ENCODE measurements at places on chromosomes 5 and 9.

DNA sequence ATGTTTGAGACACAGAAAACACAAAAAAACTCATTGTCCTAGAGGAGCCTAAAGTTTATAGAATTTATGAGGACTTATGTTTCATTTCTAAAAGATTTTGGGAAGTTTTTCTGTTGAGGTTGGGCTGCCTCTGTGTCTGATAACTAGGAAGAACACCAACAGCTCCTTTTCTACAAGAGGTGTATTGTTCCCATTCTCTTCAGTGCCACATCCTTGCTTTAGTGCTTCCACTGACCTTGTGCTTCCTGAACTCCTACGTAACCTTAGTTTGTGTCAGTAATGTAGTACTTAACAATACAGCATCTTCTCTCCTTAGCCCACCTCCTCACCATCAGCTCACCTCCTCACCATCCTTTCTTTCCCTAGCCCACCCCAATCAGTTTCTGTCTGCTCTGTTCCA, 117.3 kb upstream of the TNC start:
- DNase-seq: no peak

DNA sequence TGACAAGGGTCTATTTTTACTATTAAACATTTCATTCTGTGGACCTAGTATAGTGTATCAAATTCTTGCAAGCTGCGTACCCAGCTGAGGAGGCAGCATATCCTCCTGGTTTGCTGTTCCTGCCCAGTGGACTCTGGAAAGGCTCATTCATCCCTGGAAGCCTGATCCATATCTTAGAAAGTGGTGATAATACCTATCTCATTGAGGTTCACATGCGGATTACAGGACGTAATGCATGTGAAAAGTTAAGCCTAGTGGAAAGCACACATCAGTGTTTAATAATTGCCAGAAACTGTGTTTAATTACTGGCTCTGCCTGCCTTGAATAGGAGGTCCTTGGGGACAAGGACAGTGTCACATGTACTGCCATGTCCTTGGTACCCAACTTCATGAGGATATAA, 132.0 kb downstream of the FGF10 start:
- no peak for DNase-seq

- DNase-seq: peak; percentile 70
Observed at GRCh38 chr9:105244734-105245028, 230 bp downstream of the SLC44A1 start.

DNA sequence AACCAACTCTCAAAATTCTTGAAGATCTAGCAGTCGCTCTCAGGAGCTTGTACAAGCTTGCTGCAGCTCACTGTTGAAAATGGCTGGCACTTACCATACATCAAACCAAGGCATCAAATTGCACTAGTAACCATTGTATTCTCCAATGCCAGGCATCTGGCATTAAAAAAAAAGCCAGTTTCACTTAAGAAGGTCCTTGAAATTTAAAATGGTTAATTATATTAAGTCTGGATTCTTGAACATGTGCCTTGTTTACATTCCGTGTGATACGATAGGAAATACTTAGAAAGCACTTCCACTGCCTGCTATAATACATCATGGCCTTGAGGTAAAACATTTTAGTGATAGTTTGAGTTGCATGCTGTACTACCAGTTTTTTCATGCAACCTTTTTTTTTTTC, 300.7 kb downstream of the KDM4C start:
- DNase-seq: no peak

DNA sequence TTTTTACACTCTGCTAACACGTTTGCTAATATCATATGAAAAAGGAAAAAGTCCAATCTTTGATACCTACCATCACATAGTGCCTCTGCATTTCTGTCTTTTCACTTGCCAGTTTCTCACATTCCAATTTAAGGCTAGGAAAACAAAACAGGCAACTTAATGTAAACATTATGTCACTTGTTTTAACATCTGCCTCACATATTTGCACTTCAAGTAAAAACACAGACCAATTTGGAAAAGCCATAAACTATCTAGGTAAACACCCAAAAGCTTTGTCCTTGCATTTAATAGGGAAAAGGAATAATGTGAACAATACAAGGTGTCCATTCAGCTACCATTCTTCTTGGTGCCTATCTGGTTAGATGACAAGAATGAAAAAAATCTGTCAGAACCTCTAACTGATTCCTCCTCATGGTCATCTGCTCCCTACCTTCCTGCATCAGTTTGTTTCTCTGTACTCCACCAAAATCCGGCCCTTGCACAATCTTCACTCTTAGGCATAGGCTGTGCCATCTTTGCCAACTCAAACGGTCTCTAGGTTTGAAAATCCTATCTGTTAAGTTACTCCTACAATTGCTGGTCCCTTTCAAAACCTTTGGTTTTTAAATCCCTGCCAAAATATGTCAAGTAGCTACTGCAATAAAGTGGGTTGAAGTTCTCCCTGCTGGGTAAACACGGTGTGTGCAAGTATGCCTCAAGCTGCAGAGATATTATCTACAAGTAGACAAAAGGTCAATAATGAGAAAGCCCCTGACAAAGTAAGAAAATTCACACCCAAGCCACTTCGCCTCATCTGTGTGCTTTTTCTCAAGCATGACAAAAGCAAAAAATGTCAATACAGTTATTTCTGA, 3.4 kb downstream of the TLE1 start:
- DNase-seq: no peak

- DNase-seq: peak; percentile 62
Observed at GRCh38 chr5:132506094-132506692, 15.6 kb upstream of the IRF1 start.

DNA sequence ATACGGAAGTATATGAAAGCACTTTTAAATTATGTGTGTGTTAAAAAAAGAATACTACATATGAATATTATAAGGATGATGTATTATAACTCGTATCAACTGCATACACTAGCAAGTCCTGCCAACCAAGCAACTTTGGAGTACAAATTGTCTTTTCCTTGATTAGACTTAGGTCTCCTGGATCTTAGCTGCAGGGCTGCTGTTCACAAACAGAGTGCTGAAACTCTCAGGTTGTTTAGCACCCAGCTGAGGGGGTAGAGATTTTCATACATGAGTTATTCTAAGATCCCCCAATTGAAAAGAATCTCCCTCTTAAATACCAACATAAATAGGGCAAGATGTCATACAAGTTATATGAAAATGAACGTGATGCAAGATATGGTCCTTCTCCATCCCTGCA, 149.8 kb upstream of the TNC start:
- no peak for DNase-seq

DNA sequence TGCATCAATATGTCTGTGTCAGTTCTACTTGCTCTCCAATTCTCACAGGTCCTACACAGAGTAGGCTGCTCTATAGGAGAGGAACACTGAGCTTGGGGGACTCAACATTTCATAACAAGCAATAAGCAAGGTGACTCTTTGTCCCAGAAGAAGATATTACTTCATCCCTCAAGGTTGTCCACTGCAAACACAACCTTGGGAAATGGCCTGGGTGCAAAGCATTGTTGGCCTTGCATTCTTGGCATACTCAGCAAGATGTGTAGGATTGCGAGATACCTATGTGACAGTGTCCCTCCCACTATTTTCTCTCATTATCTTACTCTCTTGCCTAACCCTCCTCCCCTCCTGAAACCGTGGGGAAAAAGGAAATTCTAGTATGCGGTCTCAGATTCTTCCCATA, 169.8 kb upstream of the FREM1 start:
- no peak for DNase-seq

DNA sequence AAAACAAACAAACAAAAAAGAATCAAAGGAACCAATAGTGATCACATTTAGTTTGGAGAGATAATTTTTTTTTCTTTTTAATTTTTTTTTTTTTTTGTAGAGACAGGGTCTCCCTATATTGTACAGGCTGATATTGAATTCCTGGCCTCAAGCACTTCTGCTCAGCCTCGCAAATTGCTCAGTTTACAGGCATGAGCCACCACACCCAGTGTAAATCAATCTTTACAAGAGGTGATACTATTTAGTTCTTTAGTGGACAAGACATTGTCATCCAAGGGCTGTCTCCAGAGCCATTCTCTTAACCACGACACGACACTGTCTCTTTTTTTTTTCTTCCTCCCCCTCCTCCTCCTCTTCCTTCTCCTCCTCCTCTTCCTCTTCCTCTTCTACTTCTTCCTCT, 29.6 kb downstream of the ERAP2 start:
- no peak for DNase-seq

Data from GM10248 (cell line).